ENCODE measurements at places on chromosomes 12 and 14. TPM values are rescaled to one million over a fixed set of nuclear protein-coding genes. Genes with fewer than 3 reads are reported as not detected.

The CLEC2A gene
- total RNA-seq, result not detected

The OGFOD2 gene
- total RNA-seq, result 30.8 TPM

The PARPBP gene
- 18.0 TPM for total RNA-seq

The ANGEL1 gene
- total RNA-seq, result 14.6 TPM

The ARMH4 gene
- 0.14 TPM for total RNA-seq

The CLEC4E gene
- total RNA-seq, result not detected
